Endodermal cell (in vitro differentiated cells): ENCODE measurements at places on chromosomes 2 and 18. TPM values are rescaled to one million over a fixed set of nuclear protein-coding genes. Genes with fewer than 3 reads are reported as not detected.

- no peak for DNase-seq
These were observed 63.3 kb upstream of the EFEMP1 start for GRCh38 chr2:55986700-55987440.

The SPATA3 gene
- not detected in 2 replicates for total RNA-seq

The CCDC138 gene
- total RNA-seq: 21.9 and 29.7 TPM in 2 replicates

DNA sequence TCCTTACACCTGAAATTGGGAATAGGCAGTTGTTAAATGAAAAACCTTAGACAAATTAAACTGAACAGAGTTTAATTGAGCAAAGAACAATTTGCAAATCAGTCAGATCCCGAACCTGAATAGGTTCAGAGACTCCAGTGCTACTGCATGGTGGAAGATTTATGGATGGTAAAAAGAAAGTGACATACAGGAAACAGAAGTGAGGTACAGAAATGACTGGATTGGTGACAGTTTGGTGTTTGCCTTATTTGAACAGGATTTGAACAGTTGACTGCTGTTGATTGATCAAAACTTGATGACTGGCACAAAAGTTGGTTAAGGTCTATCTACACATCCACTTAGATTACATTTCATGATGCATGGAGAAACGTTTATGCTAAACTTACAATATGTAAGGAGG is 248.8 kb downstream of the HNMT start:
- DNase-seq: no peak

GRCh38 chr2:233387667-233388528 is 33.6 kb downstream of the DGKD start:
- no peak for DNase-seq

DNA sequence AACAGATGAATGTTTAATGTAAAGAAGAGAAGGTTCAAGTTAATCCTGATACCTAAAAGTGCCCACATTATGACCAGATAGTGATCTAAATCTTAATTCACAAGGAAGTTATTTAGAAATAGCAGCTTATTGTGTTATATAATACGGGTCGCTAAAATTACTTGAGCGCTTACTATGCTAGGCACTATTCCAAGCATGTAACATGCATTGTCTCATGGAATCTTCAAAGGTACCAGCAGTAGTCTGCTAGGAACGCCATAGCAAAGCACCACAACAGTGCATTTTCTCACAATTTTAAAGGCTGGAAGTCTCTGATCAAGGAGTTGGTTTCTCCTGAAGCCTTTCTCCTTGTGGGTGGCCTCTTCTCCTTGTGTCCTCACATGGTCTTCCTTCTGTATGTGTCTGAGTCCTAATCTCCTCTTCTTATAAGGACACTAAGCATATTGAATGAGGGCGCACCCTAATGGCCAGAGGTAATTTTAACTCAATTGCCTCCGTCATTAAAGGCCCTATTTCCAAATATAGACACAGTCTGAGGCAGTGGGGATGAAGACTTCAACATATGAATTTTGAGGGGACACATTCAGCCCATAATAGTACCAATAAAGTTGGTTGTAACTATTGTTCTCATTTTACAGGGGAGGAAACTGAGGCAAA is 118.4 kb downstream of the LRRC30 start:
- DNase-seq: no peak

GRCh38 chr2:241939541-241939940 is 70.0 kb downstream of the RTP5 start:
- DNase-seq: no peak

GRCh38 chr2:217887841-217888701 is 114.7 kb downstream of the TNS1 start:
- no peak for DNase-seq

The CRYGD gene
- total RNA-seq: 1.1 TPM in 1 of 3 replicates, not detected in the others

The CFAP221 gene
- 7.1 and 10.0 TPM in 2 replicates for total RNA-seq

DNA sequence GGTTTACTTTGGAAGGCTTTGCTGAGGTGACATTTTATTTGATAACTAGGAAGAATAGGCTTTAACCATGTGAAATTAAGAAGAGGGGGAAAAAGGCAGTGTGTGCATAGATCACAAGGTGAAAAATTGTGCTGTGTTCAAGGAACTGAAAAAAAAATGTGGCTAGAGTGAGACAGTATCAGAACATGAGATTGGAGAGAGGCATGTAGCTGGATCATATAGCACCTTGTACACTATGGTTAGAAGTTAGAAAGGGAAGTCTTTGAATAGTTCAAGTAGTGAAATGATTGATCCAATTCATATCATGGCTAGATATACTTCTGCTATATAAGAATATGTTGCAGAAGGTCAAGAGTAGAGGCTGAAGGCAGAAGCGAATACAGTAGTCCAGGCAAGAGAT is 12.3 kb upstream of the TNFRSF11A start:
- DNase-seq: no peak

The CHRNG gene
- total RNA-seq: not detected in 2 replicates

The LAMA3 gene
- total RNA-seq: 0.90 and 1.3 TPM in 2 replicates

DNA sequence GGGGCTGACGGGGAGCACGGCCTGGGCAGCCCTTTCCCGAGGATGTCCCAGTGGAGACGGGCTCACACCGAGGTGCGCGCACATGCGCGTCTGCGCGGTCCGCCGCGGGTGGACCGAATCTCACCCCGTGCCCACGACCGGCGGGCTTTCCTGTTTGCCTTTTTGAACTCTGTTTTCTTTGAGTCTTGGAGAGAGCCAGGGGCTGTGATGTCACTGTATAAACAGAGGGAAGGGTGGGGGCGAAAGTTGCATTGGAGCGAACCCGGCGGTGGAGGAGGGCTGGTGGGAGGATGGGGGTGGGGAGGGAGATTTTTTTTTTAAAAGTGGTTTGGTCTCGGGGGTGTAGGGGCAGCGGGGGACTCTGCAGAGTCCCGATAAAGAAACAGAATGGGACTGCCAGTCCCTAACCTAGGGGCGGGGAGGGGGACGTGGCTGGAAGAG is 141.2 kb upstream of the CTAGE1 start:
- peak; percentile 62 for DNase-seq

DNA sequence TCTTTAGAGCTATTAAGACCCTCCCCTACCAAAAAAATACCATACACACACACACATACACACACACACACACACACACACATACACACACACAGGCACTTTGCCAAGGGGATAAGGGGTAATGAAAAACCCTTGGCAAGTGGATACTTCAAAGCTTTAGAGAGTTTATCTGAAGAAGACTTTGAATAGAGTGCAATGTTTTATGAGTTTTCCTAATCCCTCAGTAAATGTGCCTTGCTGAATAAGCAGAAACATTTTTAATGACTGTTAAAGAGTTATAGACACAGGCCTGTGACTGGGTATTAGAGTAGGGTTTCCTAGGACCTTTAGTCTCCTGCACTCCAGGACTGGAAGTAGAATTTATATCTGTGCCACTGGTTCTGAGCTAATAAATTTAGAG is 75.5 kb upstream of the CTAGE1 start:
- DNase-seq: no peak

DNA sequence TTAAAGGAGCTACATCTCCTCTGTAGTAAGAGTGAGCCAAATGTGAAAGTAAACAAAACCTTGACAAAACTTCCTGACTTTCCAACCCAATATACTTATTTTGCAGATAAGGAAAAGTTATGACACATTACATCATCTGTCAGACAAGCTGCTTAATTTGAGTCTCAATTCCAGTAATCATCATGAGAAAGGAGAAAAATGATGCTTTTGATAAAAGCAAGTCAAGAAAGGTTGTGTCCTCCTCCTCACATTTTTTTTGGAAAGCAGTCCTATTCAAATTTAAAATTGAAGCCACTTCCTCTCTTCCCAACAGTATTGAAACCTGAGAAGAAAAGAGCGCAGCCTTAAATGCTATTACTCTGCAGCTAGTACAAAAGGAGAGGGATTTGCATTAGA is 519.6 kb downstream of the LRP1B start:
- DNase-seq: no peak

DNA sequence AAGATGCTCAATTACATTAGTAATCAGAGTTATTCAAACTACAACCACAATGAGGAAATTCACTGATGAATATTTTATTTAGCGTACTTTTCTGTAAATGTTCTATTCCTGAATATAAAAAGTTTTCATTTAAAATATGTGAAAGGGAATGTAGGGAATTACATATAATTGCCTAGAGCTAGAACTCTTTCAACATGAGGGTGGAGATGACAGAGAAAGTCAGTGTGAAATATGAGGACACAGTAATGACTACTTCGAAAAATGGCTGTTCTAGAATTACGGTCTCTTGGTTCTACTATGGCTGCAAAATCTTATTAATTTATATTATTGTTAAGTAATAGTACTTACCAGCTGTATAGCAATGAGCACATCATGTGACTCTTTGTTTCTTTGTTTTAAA is 1647.4 kb upstream of the PIK3C3 start:
- no peak for DNase-seq

GRCh38 chr2:240133401-240133800 is 2.7 kb downstream of the COPS9 start:
- peak; percentile 23 for DNase-seq

DNA sequence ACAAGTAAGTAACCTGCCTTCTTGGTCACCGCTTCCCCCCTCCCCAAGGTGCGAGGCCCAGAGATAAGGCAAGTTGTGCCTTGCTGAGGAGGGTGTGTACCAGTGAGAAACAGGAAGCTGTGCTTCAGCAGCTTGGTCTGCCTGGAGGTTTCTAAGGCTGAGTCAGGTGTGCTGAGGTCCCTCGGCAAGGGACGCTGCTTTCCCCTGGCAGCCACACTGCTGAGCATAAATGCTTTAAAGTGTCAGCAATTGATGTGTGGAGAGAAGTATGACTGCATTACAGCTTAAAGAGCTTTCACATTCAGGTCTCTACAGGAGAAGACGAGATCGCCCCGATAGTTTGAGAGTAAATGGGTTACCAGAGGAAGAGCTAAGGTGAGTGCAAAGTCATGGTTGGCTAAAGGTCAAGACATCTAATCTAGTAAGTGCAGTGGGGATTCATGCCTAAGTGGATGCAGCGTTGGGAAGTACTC is 86.9 kb downstream of the LIMS1 start:
- DNase-seq: peak; percentile 88

GRCh38 chr2:133835821-133836619 is 267.8 kb upstream of the NCKAP5 start:
- DNase-seq: no peak

DNA sequence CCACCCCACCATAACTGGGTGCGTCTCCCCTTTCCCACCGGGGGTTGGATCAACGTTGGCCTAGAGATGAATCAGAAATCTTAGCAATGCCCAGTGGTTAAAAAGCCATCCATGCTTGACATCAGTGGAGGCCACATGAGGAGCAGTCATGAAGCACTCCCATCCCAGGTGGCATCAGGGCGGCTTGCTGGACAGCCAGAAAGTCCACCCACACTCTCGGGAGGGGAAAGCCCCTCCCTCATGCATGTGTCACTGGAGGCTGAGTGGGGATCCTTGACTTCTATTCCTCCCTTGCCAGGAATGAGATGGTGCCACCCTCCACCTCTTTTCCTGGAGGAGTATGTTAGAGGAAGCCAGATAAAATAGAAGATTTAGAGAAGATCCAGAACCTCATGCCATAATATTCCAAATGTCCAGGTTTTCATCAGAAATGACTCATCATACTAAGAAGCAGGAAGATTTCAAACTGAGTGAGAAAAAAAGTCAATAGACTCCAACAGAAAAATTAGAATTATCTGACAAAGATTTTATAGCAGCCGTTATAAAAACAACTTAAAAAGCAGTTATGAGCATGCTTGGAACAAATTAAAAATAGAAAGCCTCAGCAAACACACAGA is 507.1 kb upstream of the ID2 start:
- DNase-seq: no peak
